ENCODE measurements at places on chromosomes 5 and 9.

- DNase-seq, result no peak
These were observed 105.9 kb downstream of the DPYSL3 start for GRCh38 chr5:147403651-147404640.

DNA sequence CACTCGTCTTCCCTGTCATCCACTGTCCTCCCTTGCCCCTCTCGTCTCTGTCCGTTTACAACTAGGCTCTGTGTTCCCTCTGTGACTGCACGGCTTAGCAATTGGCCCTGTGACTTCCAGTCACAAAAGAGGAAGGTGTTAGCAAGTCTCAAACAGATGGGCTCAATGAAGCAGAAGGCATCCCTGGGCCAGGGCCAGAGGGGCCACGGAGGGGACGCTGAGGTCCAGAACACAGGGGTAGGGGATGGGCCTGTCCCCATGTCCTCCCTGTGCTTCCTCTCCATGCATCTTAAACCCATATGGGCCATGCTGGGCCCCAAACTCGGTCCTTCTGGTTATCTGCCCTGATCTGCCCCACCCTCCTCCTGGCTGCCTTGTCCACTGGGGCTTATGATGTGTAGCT is at the start of gene CD72:
TSS of gene CD72 (minus strand) at position 89 of the 403 bp plus-strand sequence. CDS start 110 bp downstream, outside the sequence.
- no peak for DNase-seq

GRCh38 chr5:135560858-135561257 is 17.9 kb downstream of the CXCL14 start:
- peak; percentile 87 for DNase-seq

DNA sequence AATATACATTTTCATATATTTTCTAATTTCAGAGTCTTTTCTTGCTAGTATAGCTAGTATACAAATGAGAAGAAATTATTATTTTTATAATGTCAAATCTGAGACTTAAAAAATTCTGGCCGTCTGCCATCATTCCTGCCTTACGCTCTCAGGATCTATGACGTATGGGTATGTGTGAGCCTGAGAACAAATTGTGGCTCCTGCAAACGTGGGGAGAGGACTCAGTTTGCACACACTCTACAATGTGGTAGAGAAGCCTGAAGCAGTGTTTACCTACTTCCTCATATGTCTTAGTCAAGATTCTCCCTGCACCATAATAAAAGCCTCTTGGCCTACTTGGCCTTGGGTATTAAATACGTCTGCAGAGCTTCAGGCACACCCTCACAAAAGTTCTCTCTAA is 825.4 kb downstream of the SEMA5A start:
- no peak for DNase-seq
